NCI-H526 (cell line): ENCODE measurements at places on chromosomes 5 and 9.

- no peak for DNase-seq
Measured at GRCh38 chr9:97628668-97629067, 4.5 kb downstream of the TSTD2 start.

GRCh38 chr5:15472116-15472515, 27.9 kb upstream of the FBXL7 start:
- DNase-seq, result no peak

DNA sequence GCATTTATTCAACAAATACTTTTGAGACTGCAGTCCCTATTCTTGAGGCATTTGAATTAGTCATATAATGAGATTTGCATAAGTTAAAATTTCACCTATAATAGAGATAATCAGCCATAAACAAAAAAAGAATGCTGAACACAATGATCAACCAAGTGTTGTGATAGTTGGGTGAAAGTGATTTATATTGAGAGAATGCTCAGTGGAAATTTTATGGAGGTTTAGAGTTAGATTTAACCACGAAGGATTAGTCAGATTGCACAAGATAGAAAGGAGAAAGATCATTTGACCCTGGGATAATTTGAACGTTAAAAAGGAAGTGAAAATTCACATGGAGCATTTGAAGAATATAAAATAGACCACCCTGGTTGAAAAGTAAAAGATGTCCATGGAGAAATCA, 356.2 kb downstream of the NPR3 start:
- DNase-seq, result no peak

- DNase-seq, result no peak
Measured at GRCh38 chr9:85688361-85688760, 53.4 kb downstream of the AGTPBP1 start.

- DNase-seq, result no peak
Measured at GRCh38 chr9:4422495-4422894, 67.8 kb upstream of the SLC1A1 start.

GRCh38 chr9:124790801-124791505, 14.0 kb downstream of the OLFML2A start:
- DNase-seq, result no peak

DNA sequence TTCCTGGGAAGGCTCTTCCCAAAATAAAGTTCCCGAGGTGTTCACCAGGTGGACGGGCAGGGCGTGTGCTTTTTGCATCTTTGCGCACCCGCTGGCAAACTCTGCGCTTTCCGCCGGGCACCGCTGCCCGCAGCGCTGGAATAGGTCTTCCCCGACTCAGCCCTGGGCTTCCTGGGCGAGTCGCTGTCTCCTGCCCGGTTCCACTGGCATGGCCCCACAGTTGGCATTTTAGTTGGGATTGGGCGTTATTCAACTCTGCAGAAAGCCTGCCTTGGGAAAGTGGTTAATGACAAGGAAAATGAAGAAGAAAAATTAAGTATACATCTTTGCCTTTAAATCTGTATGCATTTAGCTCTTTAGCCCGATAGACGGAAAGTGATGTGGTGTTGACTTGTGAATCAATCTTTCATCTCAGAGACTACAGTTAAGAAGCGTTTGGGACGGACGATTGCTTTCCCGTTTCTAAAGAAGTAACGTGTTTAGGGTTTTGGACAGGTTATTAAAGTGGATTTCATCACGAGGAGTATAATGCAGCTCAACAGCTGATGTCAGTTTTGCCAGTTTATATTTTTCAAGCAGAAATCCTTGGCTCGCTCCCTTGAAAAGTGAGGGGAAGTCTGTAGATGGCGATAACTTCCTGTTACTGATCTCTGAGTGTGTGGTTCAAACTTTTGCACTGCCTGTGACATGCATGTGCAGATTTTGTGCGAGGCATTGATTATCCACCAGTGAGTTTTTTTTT, 946 bp downstream of the ADCY2 start:
- DNase-seq, result peak; percentile 54

DNA sequence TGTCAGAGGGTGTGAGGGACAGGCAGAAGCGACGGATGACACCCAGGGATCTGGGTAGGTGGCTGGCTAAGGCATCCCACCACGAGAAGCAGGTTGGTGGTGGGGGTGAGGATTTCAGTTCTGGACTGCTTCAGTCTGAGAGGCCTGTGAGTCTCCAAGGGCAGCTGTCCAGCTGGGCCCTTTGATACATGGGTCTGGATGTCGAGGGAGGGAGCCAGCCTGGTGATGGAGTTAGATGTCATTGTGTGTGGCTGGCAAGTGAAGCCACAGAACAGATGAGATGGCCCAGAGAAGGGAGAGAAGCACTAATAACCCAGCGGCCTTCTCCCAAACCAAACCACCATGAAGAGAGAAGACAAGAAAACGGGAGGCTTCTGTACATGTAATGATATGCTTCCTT, 11.1 kb downstream of the MED27 start:
- no peak for DNase-seq
